Omental fat pad (tissue), 4 donors: ENCODE measurements at places on chromosomes 4 and X. TPM values are rescaled to one million over a fixed set of nuclear protein-coding genes. Genes with fewer than 3 reads are reported as not detected.

Gene ODAM
- total RNA-seq, result not detected

Gene EFHC2
- total RNA-seq, result not detected

Gene NLGN3
- 0.25 TPM for total RNA-seq

Gene ODAPH
- not detected for total RNA-seq

Gene RRH
- 1.1 TPM for total RNA-seq

Gene MAGEA1
- total RNA-seq, result not detected

Gene RTL9
- total RNA-seq, result 0.46 TPM

Gene HSFX4
- total RNA-seq, result not detected

Gene MAGEB16
- not detected for total RNA-seq

Gene EDNRA
- 10.6 TPM for total RNA-seq

Gene CCDC158
- not detected for total RNA-seq

Gene ARMCX2
- 19.2 TPM for total RNA-seq

Gene HELT
- not detected for total RNA-seq

Gene CPZ
- total RNA-seq, result 7.1 TPM

Gene WDR1
- 219 TPM for total RNA-seq

Gene FGFRL1
- total RNA-seq, result 25.1 TPM

Gene INTU
- total RNA-seq, result 19.3 TPM

Gene TEX13B
- total RNA-seq, result not detected

Gene CTAG2
- not detected for total RNA-seq

Gene COX7B
- total RNA-seq, result 427 TPM

Gene VCX2
- not detected for total RNA-seq

Gene PNMA5
- not detected for total RNA-seq

Gene ADH1C
- total RNA-seq, result 102 TPM

Gene S100G
- total RNA-seq, result not detected

Gene KCND1
- total RNA-seq, result 11.3 TPM

Gene ANK2
- 51.4 TPM for total RNA-seq

Gene PRIMPOL
- 9.7 TPM for total RNA-seq

Gene SYTL4
- total RNA-seq, result 10.2 TPM

Gene BEX5
- not detected for total RNA-seq

Gene CSAG3
- total RNA-seq, result not detected

Gene TCEAL3
- 23.9 TPM for total RNA-seq

Gene PPP4R3C
- total RNA-seq, result not detected

Gene SMIM10L2A
- total RNA-seq, result 0.38 TPM

Gene ARSJ
- total RNA-seq, result 9.7 TPM

Gene TRIM75
- total RNA-seq, result not detected

Gene KLKB1
- 0.50 TPM for total RNA-seq

Gene GJB1
- not detected for total RNA-seq

Gene SH3TC1
- total RNA-seq, result 32.6 TPM

Gene ZNF157
- total RNA-seq, result 0.19 TPM

Gene NR3C2
- total RNA-seq, result 11.6 TPM

Gene GYG2
- total RNA-seq, result 29.6 TPM

Gene UCP1
- 0.28 TPM for total RNA-seq
